Calu3 (cell line): ENCODE measurements at places on chromosomes 6 and 20. TPM values are rescaled to one million over a fixed set of nuclear protein-coding genes. Genes with fewer than 3 reads are reported as not detected.

The FUT9 gene
- 1.9 and 2.0 TPM in 2 replicates for total RNA-seq

The RPS6KA2 gene
- 25.8 and 41.3 TPM in 2 replicates for total RNA-seq

The KIF6 gene
- 0.45 TPM in 1 of 2 replicates, not detected in the other for total RNA-seq

The OTOR gene
- not detected in 2 replicates for total RNA-seq

The DYNLT2 gene
- total RNA-seq, result 2.7 and 3.4 TPM in 2 replicates

The GGT7 gene
- total RNA-seq, result 13.5 and 16.2 TPM in 2 replicates

The GPR63 gene
- 1.3 and 2.7 TPM in 2 replicates for total RNA-seq

The PCNA gene
- total RNA-seq, result 102 and 116 TPM in 2 replicates

The ASIP gene
- total RNA-seq, result not detected in 2 replicates

The C20orf204 gene
- total RNA-seq, result 4.9 and 5.0 TPM in 2 replicates

The SLC25A27 gene
- 5.4 and 8.8 TPM in 2 replicates for total RNA-seq

The CNBD2 gene
- 5.0 and 5.6 TPM in 2 replicates for total RNA-seq

The CST5 gene
- not detected in 2 replicates for total RNA-seq

The SRMS gene
- total RNA-seq, result not detected in 2 replicates

The ANKRD66 gene
- not detected in 2 replicates for total RNA-seq

The ADGB gene
- not detected in 2 replicates for total RNA-seq

The SLC17A1 gene
- not detected in 2 replicates for total RNA-seq

The RTN4IP1 gene
- total RNA-seq, result 15.2 and 18.8 TPM in 2 replicates

The PSMG4 gene
- 17.6 and 17.8 TPM in 2 replicates for total RNA-seq
